ENCODE measurements at places on chromosomes 11 and 22. TPM values are rescaled to one million over a fixed set of nuclear protein-coding genes. Genes with fewer than 3 reads are reported as not detected.

DNA sequence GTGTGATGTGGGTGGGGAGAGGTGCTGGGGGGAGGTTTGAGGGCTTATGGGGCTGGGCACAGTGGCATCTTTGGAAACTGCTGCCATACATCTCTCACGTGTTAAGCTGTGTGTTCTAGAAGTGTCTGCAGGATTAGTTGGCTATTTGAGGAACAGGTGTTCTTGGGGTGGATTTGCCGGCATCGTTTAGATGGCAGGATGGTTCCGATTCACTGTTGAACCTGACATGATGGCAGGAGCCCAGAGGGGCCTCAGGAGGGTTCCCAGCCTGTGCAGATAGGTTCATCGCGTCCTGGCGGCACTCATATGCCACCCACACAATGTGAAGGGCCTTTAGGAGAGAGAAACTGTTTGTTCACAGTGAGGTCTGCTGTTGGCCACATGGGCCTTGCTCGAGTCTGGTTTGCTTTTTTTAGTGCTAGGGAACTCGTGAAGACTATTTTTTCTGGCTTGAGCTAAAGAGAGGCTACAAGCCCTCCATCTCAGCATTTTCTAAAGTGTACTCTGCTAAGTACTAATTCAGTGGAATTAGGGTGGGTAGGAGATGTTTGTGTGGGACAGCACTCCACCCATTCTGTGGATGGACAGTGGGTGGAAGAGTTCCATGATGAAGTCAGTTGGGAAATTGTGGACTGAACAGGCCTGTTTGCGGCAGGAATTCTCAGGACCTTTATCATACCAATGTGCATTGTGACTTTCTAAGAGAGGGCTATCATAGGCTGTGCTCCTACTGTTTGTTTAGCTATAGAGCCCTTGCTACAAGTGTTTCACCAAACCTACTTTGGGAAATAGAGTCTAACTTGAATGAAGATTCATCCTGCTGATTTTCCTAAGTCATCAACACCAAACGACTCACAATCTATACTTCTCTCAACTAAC is 55.4 kb upstream of the PLET1 start:
- DNase-seq: no peak

- no peak for DNase-seq
Observed at GRCh38 chr22:45837508-45837907, 139.5 kb downstream of the WNT7B start.

CABP7 gene
- not detected for total RNA-seq

OR4A47 gene
- not detected for total RNA-seq

DNA sequence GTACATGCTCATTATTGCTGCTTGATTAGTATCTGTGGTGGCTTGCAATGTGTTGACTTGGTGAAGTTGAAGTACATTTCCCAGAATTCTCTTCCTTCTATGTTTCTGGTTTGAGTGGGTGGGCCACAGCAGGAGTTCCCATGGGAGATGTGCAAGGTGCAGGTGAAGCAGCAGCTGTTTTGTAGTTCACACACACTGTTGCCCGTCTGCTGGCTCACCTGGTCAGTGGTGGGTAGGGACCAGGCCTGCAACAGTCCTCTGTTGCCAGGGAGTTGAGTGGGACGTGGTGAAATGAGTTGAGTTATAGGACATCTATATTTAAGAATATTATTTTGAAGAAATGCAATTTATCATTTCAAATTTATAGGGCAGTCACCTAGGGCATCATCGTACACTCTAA is 417.4 kb downstream of the TMEM135 start:
- no peak for DNase-seq

GRCh38 chr11:8063324-8063723 is 17.7 kb upstream of the TUB start:
- DNase-seq: no peak

DNA sequence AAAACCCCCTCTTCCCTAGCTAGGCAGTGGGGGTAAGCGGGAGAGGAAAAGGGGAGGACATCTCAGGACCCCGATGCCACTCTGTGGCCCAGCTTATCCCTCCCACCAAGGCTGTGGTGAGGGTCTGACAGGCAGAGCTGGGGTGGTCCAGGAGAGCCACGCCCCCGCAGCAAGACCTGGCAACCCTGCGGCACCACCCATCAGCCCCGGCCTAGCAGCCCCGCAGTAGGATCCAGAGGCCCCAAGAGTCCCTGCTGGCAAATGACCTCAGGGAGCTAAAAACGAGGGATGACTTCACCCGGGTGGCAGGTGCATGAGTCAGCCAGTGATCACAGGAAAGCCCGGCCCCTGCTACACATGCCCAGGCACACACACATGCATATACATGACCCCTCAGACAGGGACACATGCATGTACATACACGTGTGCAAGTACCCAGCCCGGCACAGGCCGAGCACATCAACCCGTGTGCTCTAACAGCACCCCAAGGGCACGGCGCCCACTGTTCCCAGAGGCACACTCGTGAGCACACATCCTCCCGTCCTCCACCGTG is 32.3 kb downstream of the ARVCF start:
- DNase-seq: peak; percentile 86

- DNase-seq: no peak
Observed at GRCh38 chr22:24146791-24147353, 34.4 kb upstream of the SUSD2 start.

PLAAT4 gene
- 6.9 TPM for total RNA-seq

PATE2 gene
- not detected for total RNA-seq

OR10G8 gene
- not detected for total RNA-seq

SYTL2 gene
- 14.2 TPM for total RNA-seq

- no peak for DNase-seq
Observed at GRCh38 chr11:133425992-133426391, 106.3 kb downstream of the OPCML start.

DNA sequence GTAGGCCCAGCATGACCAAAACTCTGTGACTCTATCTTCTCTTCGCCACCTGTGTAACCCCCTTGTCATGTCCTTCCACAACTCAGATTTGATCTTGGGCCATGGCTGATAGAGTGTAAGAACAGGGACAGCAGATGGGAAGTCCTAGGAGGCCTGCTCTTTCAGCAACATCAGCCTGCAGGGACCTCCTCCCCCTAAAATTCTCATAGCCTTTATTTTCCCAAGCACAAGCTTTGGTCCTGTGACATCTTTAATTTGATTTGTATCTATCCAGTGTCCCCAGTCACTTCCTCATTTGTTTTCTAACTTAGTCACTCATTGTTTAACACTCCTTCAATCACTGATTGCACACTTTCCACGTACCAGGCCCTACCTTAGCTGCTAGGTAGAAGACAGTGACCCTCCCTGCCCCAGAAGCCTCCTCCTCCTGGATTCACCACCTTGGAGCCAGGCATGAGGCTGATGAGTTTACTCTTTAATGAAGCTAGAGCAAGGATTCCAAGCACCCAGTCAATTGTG is 5.3 kb downstream of the UBQLN3 start:
- no peak for DNase-seq

DNA sequence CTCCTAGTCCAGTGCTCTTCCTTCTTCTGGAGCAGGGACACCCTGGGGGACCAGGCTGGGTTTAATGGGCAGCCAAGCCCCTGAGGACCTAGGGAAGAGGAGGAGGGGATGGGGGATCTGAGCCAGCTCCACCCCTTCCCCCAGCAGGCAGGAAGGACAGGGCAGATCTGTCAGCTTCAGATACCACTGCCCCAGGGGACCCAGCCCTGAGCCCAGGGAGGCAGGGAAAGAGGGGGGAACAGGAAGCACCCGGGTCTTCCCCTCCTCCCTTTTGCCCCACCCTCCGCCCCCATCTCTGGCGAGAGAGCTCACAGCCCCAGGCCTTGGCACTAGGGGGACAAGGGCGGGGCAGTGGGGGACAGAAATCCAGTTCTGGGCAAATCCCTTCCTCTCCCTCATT is 11.7 kb upstream of the SOX10 start:
- no peak for DNase-seq

PYGM gene
- total RNA-seq: 42.5 TPM

- no peak for DNase-seq
Observed at GRCh38 chr11:1485504-1485885, 1.1 kb downstream of the MOB2 start.

- no peak for DNase-seq
Observed at GRCh38 chr11:57287884-57288283, 36.9 kb downstream of the TNKS1BP1 start.

DNA sequence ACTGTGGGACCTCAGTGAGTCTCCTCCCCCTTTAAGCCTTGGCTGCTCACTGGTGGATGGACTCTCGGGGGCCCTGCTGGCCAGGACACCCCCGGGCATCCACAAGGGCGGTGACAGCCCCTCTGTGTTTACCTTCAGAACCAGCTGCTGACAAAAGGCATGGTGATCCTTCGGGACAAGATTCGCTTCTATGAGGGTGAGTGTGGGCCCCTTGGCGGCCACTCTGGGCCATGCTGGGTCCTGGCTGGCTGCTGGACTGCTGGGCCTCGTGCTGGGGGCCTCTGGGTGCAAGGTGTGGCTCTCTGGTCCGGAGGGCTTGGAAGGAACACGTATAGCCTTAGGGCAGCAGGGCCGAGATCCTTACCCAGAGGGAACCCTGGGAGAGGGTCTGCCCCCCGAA is 24.4 kb downstream of the PRR5 start:
- no peak for DNase-seq

TRIM51 gene
- not detected for total RNA-seq

GRCh38 chr22:50119768-50120251 is 30.0 kb downstream of the MOV10L1 start:
- DNase-seq: no peak

CECR2 gene
- total RNA-seq: 4.9 TPM

DNA sequence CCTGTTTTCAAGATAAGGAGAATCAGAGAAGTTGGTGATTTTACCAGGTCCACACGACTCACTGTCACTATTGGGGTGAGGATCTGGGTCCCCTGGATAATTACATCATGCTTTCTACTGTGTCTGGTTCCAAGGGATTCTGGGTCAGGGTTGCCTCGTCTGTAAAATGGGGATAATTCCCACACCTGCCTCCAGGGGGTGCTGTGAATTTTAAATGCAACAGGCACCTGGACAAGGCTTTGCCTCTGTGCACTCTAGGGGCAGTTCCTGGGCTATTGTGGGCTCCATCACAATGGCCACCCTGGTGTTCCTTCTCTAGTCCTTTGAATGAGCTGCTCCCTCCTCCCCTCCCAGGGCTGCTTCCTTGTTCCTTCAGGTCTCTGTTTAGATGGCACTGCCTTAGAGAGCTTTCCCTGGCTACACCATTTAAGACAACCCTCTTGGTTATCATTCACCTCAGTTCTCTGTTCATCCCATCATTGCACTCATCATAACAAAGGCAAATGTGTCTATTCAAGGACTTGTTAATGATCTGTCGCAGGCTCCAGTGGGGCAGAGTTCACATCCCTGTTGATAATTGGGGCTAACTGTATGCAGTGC is 178.6 kb downstream of the MIAT start:
- no peak for DNase-seq

PAFAH1B2 gene
- 68.9 TPM for total RNA-seq

- DNase-seq: no peak
Observed at GRCh38 chr11:21401496-21401895, 732.1 kb downstream of the NELL1 start.

MMP7 gene
- total RNA-seq: not detected

- DNase-seq: no peak
Observed at GRCh38 chr11:65526744-65527143, 1.9 kb downstream of the SCYL1 start.

DNA sequence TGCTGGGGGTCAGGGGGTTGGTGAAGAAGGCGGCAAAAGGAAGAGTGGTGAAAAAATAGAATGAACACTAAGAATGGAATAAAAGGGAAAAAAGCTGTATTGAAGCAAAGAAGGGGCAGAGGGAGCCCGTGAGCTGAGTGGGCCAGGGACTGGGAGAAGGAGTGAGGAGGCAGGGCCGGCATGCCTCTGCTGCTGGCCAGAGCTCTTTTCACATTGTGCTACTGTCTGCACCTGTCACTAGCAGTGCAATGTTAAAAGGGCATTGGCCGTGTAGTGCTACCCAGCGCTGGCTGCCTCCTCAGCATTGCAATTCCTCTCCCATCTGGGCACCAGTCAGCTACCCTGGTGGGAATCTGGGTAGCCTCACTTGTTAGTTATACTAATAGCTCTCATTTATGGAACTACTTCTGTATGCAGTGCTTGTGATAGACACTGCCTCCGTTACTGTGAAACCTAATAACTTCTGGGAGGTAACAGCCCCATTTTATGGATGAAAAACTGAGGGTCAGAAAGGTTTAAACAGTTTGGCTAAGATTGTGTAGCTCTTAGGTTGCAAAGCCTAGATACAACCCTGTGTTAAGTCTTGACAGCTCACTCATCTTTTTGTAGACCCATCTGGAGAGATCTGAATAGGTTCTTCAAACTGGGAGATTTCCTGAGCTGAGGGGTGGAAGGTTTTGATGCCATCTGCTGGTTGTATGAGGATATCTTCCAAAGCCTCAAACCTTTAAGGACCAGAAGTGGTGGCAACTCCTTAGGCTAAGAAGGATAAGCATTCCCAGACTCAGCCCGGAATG is 8.5 kb downstream of the YPEL4 start:
- DNase-seq: peak; percentile 65

IFT27 gene
- 24.7 TPM for total RNA-seq

DNA sequence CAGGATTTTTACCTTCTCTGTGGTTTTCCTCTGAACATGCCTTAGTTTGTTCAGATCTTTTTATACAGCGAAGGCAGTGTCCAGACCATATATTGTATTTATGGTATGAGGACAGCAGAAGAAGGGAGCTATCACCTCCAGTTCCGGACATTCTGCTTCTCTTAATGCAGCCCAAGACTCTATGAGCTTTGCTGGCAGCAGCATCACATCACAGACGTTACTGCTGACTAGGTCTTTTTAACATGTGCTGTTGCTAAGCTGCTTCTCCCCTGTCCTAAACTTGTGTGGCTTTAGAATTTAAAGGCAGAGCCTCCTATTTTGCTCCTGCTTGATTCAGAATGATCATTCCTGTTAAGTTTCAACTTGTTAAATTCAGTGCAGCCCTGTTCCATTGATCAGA is 13.4 kb downstream of the MICAL2 start:
- DNase-seq: peak; percentile 12

- DNase-seq: no peak
Observed at GRCh38 chr11:15937601-15938120, 418.7 kb downstream of the SOX6 start.

GRCh38 chr11:24386546-24387397 is 110.1 kb upstream of the LUZP2 start:
- DNase-seq: no peak

DNA sequence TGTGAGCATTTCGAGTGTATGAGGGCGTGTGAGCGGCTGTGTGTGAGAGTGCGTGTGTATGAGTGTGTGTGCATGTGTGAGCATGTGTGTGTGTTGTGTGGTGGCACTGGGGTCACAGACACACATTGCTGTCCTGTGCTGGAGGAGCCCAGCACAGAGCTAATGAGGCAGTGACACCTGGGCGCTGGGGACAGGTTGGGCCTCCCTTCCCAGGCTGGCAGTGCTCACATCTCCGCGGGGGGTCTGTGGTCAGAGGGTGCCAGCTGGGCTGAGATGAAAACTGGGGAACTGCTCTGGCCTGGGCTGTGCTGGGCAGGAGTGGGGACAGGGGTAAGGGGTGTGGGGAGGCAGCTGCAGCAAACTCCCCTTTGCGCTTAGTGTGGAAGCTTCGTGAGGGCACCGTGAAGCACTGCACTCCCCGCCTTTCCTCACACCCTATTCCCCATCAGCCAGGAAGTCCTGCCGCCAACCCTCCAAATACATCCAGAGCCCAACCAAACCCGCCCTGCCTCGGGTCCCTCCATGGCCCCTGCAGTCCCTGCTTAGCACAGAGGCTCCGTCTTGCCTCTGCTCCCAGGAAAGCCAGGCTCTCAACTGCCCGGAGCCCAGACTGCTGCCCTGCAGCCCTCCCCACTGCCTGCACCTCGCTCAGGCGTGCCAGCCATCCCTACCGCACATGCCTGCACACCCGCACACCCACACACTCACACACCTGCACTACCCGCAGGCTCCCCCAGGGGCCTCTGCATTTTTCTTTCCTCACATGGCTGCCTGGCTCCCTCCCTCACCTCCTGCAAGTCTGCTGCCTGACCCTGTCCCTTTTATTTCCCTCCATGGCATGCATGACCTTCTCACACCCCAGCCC is 62.0 kb upstream of the THY1 start:
- peak; percentile 50 for DNase-seq

TSGA10IP gene
- total RNA-seq: not detected

BCO2 gene
- total RNA-seq: 67.8 TPM
